ENCODE measurements at places on chromosomes 2 and 18.

DNA sequence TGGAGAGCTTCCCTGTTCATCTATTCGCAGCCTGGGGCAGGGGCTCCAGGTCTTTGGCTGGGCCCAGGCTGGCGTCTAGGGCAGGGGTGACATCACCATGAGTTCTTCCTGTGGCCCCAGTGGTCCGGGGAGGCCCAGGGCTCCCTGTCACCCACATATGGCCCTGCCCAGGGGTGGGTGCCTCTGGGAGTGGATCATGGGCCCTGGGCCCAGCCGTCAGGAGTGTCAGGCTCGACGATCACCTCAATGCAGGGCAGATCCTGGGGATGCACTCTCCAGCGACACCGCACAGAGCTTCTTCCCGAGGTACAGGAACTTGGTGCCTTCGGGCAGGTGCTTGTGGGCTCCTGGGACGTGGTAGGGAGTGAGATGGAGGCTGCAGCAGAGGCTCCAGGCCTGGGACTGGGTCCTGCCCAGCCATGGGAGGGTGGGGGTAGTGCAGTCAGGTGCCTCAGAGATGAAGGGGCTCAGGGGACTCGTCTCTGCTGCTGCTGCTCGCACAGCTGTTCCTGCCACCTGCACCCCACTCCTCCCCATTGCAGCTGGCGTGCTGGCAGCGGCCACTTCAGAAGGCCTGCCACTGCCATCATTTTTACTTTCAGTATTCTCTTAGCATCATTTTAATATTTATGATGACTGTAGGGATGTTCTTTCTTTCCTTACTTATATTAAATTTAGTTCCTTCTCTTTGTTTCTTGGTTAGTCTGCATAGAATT lies 196.0 kb upstream of the VRK2 start:
- no peak for DNase-seq

- no peak for DNase-seq
Measured at GRCh38 chr18:49476664-49477411, 10.2 kb downstream of the C18orf32 start.

- DNase-seq: no peak
Measured at GRCh38 chr2:119234021-119235019, 10.7 kb downstream of the STEAP3 start.

DNA sequence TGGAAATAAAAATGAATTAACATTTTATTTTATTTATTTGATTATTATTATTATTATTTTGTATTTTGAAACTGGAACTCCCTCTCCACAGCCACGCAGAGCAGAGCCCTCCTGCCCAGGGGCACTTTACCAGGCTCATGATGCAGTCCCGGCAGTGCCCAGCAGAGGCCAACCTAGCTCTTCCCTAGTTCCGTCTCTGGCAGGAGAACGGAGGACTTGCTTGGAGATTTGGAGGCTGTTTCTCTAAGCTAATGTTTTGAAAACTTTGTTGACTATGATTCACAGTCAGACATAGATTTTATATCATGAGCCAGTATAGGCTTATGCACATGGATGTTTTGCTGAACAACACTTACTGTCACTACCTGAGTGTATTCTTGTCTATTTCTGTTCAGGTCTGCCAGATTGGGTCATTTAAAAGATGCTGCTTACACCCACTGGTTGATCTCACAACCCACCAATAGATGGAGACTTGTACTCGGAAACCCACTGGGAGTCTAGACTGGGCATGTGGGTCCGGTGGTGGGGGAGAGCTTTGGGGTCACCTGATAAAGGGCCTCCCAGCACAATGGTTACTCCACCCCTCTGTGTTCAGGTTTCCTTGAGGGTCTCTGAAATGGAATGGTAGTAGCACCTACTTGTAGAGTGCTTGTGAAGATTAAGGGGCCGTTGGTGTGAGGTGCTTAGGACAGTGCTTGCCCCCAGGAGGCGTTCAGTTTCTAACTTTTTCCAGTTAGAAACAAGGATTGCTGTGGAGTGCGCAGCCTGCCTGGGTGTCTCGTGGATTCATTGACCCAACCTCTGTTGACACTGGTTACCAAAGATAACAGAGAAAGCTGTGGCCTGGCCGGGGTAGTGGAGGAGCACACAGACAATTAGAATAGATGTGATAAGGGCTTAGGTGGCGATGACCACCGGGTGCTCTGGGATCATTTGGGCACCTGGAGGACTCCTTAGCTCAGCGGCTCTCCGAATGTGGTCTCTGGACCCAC lies 177.3 kb downstream of the HAUS1 start:
- DNase-seq: peak; percentile 35

DNA sequence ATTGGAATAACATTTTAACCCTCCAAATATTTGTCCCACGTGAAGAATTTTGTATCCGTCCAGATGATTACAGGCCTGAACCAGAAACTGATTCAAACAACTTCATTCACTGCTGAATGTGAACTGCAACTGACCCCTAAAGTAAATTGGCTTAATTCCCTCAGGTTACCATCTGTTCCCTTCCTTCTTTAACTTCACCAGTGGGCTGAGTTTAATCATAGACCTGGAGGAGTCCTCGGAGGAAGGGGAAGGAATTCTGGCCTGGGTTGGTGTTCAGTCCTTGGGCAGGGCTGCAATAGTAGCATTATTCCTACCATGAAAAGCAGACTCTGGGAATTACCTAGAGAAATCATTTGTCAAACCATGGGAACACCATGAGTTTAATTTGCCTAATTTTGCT lies 207.4 kb downstream of the TMEM247 start:
- DNase-seq: no peak

DNA sequence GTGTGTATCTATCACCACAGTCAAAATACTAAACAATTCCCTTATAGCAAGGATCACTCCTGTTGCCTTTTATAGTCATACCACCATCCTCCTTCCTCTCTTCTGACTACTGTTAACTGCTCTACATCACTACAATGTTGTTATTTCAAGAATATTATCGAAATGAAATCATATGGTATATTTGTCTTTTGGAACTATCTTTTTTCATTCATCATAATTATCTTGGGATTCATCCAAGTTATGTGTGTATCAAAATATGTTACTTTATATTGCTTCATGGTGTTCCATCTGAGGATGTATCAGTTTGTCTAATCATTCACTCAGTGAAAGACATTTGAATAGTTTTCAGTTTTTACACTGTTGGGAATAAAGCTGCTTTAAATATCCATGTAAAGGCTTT lies 1423.0 kb upstream of the PIK3C3 start:
- no peak for DNase-seq

DNA sequence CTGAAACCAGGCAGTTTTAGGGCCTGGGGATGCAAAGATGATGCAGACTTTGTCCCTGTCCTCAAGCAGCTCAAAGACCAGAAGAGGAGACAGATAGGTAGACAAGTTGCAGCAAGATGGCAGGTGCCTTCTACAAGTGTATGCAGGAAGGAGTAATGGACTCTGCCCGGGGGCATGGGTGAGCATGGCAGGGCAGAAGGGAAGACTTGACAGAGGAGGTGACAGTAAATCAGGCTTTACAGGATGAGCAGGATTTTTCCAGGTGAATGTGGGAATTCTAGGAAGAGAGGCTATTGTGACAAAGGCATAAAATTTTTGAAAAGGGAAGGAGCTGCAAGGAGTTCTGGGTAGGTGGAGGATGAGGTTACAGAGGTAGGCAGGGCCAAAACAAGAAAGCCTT lies 4.7 kb downstream of the EFEMP1 start:
- no peak for DNase-seq

GRCh38 chr18:59867337-59868104 lies 32.3 kb upstream of the PMAIP1 start:
- no peak for DNase-seq

DNA sequence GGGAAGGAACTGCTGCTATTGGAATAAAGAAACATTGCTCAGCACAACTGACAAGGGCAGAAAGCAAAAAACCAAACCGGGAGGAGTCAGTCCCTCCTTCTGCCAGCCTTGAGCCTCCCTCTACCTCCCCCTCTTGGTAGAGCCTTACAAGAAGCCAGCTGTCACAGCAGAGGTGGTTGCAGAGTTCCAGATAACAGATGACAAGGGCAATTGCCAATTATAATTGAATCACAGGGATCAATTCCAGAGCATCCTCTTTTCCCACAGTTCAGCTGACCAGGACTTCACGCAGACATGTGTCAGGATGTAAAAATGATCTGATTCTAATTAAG lies 548.2 kb upstream of the LRRTM1 start:
- DNase-seq: no peak

- no peak for DNase-seq
Measured at GRCh38 chr2:54015798-54016699, 45.3 kb upstream of the PSME4 start.

- DNase-seq: no peak
Measured at GRCh38 chr2:69030800-69031428, 17.9 kb downstream of the ANTXR1 start.

DNA sequence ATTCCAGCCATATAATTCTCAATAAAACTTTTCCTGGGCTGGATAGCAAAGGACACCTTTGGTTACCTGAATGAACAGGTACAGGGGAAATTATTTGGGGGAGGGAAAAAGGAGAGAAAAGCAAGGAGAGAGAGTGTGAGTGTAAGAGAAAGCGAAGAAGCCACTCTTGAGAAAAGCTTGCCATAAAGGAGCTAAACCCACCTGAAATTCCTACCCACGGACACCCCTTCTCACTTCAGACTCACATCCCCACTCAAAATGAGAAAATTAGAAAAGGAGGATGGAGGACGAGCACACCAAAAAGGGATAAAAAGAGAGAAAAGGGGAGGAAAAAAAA lies 354 bp downstream of the ZEB2 start:
- no peak for DNase-seq

DNA sequence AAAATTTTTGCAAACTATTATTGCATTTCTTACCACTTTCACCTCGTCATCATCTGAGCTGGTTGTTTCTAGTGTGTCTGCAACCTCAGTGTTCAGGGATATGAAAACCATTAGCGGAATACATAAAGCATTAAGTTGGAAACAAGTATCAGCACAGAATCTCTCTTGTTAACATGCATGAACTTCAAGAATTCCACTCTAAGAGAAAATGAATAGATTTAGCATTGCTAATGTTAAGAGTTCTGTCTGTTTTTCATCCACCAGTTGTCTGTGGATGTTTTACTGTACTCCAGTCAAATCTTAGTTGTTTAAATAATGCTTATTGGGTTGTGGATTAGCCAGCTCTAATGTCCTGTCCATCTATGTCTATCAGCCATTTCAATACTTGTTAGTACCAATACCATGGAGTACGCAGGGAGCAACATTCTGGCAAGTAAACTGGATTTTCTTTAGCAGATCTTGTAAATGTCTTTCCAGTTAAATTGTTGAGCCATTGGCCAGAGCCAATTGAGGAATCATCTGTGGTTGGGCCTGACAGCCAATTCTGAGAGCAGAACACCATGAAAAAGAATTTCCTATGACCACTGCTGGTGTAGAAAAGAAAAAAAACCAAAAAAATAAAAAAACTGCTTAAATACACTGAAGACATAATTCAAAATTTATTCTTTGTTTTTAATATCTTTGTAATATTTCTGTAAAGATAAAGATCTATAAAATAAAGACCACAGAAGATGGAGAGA lies 82.5 kb downstream of the SLC8A1 start:
- DNase-seq: no peak

GRCh38 chr2:68487773-68488355 lies 20.5 kb downstream of the APLF start:
- no peak for DNase-seq

GRCh38 chr2:84931384-84931821 lies 25.9 kb downstream of the TMSB10 start:
- DNase-seq: no peak

GRCh38 chr2:152367547-152368390 lies 32.8 kb downstream of the FMNL2 start:
- DNase-seq: no peak

GRCh38 chr2:142918624-142919023 lies 41.2 kb downstream of the KYNU start:
- no peak for DNase-seq

GRCh38 chr2:11947956-11948355 lies 201.5 kb downstream of the LPIN1 start:
- DNase-seq: no peak

DNA sequence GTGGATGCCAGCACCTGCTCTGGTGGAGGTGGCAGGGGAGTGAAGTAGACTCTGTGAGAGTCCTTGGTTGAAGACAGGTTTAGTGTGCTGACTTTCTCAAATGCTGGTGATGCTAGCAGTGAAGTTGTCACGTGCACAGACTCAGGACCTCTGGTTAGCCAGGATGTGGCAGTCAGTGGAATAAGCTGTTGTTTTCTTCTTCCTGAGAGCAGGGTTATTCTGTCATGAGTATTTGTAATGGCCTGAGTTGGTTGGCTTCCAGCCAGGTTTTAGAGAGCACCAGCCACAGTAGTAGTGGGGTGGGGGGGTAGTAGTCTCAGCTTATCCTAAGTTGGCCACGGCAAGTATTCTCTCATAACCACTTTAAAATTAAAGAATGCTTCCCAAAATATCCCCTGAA lies 238.5 kb upstream of the FBXO11 start:
- DNase-seq: no peak

DNA sequence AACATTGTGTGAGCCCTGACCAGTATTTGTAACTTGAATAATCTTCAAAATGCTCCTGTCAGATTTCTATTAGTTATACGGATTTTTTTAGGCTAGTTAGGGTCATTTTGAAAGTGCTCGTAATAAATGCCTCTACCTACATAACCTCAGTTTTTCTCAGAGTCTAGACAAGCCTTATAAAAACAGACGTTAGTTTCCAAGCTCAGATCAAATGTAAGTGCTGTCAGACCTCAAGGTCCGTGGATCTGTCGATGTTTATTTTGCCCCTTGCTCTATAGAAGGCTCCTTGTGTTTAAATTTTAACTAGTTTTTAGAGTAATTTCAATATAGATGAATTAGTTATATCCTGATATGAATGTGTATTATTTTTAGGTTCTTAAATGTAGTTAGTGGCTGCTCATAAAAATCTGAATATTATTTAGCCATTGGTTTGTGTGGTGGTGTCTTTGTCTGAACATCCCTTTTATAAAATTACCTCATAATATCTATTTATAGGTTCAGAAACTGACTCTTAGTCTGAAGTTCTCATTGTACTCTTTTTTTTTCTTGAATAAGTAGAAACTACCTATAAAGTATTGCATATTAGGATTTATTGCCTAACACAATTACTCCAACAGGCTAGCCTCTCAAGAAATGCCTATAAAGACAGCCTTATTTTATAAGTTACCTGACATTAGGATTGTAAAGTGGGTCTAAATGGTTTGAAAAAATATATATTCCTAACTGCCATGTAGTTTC lies 71.1 kb downstream of the MTA3 start:
- no peak for DNase-seq

GRCh38 chr2:85438201-85439024 lies 19.9 kb downstream of the SH2D6 start:
- no peak for DNase-seq

- DNase-seq: no peak
Measured at GRCh38 chr2:81324046-81324445, 1019.5 kb upstream of the LRRTM1 start.

- DNase-seq: no peak
Measured at GRCh38 chr2:238701341-238702206, 146.3 kb upstream of the TWIST2 start.

All from stimulated activated CD8-positive, alpha-beta memory T cell treated with anti-CD3 and anti-CD28 coated beads, Interleukin-15, amount 100 ng/mL, for 48 hours (primary cell).